ENCODE measurements at places on chromosomes 6 and 20. TPM values are rescaled to one million over a fixed set of nuclear protein-coding genes. Genes with fewer than 3 reads are reported as not detected.
A peak's percentile ranks its signal among the peaks of the same experiment; 100 is the strongest.

GRCh38 chr20:45950330-45950646 lies 15.8 kb downstream of the PCIF1 start:
- DNase-seq = peak; percentile 37

- DNase-seq = no peak
These were observed 403.4 kb downstream of the SYNE1 start for GRCh38 chr6:152233547-152234320.

DNA sequence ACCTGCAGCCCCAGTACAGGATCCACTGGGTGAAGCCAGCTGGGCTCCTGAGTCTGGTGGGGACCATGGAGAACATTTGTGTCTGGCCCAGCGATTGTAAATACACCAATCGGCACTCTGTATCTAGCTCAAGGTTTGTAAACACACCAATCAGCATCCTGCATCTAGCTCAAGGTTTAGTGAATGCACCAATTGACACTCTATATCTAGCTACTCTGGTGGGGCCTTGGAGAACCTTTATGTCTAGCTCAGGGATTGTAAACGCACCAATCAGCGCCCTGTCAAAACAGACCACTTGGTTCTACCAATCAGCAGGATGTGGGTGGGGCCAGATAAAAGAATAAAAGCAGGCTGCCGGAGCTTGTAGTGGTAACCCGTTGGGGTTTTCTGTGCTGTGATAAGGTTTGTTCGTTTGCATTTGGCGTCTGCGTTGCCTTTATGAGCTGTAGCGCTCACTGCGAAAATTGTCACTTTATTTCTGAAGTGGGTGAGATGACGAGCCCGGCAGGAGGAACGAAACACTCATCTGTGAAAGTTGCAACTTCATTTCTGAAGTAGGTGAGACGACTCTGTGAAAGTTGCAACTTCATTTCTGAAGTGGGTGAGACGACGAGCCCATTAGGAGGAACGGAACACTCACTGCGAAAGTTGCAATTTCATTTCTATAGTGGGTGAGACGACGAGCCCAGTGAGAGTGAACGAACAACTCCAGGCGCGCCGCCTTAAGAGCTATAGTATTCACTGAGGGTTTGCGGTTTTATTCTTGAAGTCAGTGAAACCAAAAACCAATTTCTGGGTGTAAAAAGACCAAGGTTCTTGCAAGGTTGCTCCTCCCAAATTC lies 31.1 kb downstream of the SERPINB6 start:
- no peak for DNase-seq

C2 gene
- total RNA-seq = 3.7 TPM

DNA sequence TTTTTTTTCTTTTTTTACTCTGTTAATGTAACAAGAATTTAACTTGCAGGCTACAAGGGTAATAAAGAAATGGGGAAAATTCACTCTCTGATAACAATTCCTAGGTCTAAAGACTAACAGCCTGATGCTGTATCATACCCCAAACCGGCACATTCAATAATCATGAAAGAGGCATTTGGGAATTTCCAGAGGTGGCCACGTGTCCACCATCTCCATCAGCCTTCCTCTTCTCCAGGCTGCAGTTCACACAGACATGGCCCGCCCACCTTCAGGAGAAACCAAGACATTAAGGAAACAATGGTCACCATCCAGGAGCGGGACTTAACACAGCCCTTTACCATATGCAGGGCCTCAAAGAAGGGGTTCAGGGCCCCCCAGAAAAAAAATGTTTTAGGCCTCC lies 44.8 kb downstream of the PDE10A start:
- no peak for DNase-seq

ADGRF4 gene
- total RNA-seq = not detected

SLA2 gene
- 0.10 TPM for total RNA-seq

DNA sequence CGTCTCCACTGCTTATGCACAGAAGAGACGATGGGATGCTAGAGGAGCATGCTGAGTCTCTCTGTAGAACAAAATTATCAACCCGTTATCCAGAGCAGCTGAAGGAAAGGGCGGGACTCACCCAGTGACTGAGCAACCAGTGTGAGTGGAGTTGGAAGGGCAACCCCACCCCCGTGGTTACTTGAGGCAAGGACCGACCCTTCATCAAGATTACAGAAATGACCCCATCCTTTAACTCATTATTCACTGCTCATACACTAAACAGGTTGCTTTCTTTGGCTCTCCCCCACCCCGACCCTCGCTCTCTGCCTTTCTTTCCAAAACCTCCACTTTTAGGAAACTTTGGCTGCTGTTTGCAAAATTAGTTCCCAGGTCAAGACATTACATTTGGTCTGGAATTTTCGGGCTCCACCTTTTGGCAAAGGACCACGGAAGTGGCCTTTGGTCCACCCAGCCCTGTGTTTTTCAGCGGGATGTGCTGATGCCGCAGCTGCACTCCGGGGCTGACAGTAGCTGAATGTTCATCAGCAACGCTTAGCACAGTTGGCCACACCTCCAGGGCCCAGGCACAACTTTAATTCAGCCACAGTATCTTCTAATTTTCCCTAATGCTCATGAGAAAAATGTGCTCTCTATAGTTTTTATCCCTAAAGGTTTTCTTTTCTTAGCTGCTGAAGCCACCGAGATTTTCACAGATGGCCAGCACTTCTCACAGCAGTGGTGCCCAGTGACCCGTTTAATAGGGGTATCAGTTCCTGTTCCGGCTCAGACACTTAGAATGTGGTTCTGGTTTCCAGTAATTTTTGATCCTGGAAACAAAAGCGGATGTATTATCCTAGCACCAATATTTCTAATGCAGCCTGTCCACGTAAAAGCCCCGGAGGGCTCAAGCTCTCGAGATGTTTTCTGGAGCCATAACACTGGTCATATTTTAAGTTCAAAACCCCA lies 103.6 kb upstream of the NXT1 start:
- peak; percentile 70 for DNase-seq
